Stimulated activated CD8-positive, alpha-beta memory T cell treated with anti-CD3 and anti-CD28 coated beads, Interleukin-4, amount 100 ng/mL, for 1 hour (primary cell): ENCODE measurements at places on chromosomes 3 and 15.

DNA sequence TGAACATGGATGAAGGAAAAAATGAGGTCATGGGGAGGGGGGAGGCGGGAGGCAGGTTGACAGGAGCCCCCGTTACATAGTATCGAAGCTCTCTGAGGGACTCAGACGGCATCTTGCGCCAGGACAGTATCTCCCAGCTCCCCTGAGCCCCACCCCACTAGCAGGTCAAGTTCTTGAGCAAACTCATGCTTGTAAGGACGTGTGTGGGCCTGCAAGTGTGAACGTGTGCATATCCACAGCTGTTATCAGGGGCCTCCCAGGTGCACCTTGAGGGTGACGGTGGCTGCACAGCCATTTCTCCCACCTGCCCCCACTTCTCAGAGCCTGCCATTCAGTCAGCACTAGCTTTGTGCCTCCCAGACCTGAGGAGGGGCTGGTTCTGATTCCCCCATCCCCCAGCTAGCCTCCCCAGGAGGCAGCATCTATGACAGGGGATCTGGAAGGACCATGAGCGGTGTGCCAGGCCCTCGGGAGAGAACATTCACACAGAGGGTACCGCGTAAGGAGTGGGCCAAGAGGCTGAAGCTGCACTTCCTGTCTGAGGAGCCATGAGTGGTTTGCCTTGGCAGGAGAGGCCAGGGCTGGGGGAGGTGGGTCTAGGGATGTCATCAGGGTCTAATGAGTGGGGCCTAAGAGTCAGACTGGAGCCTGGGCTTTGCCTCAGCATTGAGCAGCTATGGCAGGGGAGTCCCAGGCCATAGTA, 2.9 kb downstream of the SEMA3F start:
- DNase-seq: no peak

- DNase-seq: no peak
Observed at GRCh38 chr3:177731644-177732268, 534.5 kb upstream of the TBL1XR1 start.

- no peak for DNase-seq
Observed at GRCh38 chr15:34993877-34994276, 5.8 kb upstream of the ZNF770 start.

DNA sequence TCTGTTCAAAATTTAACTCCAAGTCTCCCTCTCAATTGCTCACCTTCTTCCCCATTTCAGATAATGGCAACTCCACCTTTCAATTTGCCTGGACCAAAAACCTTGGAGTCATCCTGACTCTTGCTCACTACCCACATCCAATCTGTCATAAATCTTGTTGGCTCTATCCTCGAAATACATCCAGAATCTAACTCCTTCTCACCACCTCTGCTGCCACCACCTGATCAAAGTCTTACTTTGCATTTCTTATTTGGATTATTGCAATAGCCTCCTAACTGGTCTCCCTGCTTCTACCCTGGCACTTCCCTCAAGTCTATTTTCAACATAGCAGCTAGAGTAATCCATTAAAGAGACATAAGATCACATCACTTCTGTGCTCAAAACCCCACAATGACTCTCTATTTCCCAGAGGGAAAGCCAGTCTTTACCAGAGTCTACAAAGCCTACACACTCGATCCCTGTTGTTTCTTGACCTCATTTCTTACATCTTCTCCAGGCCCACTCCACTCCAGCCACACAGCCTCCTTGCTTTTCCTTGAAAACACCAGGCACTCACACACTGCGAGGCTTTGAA, 86.6 kb downstream of the GPR156 start:
- no peak for DNase-seq

DNA sequence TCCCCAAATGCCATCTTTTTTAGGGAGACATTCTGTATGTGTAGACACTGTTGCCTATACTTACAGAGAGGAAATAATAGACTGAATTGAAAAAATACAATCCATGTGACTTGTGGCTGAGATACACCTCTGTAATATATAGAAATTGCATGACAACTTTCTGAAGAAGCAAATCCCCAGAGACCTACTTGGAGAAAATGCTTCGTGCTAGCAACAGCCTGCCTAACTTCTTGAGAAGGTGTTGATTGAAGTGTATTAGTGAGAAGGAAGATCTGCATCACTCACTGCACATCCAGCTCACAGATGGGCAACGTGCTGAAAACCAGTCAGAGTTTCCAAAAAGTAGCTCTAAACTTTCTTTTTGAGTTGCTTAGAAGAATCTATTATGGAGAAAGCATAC, 404.1 kb downstream of the EPHB1 start:
- no peak for DNase-seq
